ENCODE measurements at places on chromosomes 3 and 15.

- DNase-seq = no peak
Observed at GRCh38 chr3:172688588-172688987, 22.3 kb downstream of the NCEH1 start.

DNA sequence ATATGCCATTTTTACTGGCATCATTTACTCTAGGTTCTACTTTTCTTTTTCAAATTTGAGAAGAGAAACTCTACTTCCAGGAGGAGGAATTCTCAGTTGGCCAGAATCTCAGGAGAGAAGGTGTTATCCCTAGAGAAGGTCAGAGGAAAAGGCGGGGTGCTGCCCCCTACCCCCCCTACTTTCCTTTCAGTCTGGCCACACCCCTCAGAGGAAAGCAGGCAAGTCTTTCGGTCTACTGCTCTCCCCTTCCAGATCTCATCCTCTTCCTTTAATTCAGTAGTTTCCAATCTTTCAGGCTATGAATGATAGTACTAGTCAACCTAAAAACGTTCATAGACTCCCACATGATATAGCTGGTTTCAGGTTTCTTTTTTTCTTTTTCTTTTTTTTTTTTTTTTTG, 366.5 kb upstream of the TBL1XR1 start:
- no peak for DNase-seq

DNA sequence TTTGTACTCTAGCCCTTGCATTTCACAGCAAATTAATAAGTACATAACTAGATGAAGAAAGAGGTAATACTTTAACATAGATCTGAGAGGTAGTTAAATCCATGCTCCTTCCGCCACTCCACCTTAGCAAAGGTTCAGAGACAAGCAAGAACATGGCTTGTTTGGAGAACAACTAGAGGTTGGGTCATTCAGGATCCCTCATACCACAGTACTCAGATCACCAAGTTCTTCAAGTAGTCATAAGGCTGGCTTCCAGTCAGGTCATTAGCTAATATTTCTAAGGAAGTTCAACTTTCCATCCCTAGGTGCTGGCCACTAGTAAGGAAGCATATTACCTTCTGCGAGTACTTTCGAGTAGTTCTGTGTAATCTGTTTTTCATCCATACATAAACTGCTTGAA, 44.1 kb downstream of the CD200R1 start:
- DNase-seq = no peak

GRCh38 chr3:151960961-151961580, 87.6 kb downstream of the SUCNR1 start:
- DNase-seq = no peak

DNA sequence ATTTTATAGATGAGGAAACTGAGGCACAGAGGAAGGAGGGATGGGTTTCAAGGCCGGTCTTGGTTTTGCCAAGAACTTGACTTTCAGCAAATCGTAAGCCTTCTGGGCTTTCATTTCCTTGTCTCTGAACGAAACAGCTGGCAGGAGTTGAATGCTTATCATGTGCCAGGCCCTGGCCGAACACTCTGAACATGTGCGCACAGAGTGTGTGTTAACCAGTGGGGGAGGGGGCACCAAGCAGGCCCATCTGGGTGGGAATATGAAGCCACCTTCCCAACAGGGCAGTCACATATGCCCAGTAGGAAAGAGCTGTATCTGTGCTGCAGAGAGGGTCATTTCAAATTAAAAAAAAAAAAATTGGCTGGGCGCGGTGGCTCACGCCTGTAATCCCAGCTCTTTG, 29.3 kb downstream of the ZNF710 start:
- no peak for DNase-seq

DNA sequence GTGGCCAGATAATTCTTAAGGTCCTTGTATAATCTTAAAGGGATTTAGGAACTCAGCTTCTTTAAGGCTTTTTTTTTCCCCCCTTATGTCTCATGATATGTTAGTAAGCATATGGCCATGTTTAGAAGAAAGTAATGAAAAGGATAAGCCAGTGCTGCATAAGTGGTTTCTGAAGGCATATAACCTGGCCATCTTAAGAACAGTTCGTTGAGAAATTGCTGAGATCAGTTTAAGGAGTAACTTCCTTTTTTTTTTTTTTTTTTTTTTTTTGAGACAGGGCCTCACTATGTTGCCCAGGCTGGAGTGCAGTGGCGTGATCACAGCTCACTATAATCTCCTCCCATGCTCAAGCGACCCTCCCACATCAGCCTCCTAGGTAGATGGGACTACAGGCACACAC, 51.7 kb downstream of the UBE2E2 start:
- DNase-seq = no peak

- DNase-seq = peak; percentile 47
Observed at GRCh38 chr3:39000008-39000450, 51.7 kb downstream of the SCN11A start.

DNA sequence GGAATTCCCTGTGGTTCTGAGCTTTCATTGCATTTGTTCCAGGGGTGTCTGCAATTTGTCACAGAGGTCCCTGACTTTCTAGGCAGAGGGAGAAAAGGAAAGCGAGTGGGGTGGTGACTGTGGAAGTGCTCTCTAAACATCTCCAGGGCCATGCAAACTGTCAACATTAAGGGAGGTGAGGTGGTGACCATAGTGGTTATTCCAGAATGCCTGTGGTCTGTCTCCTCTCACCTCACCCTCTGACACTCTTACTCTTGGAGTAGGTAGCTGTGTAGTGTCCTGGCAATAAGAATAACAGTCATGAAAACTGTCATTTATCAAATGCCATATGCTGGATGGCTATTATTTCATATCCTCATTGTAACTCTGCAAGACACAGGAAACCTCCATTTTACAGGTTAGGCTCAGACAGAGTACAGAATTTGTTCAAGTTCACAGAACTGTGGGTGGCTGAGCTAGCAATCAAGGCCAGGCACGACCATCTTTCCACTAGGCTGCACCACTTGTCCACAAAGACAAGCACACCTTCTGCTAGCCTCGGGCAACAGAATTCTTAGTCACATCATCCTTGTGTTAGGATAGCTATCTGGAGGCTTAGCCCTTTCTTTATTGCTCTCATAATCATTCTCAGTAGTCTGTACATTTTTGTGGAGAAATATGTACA, 179.4 kb downstream of the CD47 start:
- DNase-seq = no peak

- no peak for DNase-seq
Observed at GRCh38 chr3:78154521-78155186, 1114.8 kb downstream of the ROBO2 start.

DNA sequence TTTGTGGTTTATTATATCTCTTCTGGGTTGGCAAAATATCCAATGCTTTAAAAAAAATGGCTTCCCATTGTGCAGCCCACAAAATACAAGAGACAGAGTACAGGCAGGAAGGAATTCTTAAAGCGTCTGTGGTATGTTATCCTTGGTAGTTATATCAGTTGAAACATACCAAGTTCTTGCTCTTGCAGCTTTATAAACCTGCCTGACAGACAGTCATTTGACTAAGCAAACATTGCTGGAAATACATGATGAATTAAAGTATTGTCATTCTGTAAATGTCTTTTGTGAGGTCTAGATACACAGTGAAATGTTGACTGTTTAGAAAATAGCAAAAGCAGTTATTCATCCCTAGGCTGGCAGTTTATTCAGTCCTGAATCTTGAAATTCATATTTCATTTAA, 44.8 kb upstream of the MAP3K13 start:
- DNase-seq = no peak

GRCh38 chr15:62453375-62453774, 288.3 kb upstream of the C2CD4B start:
- DNase-seq = no peak

DNA sequence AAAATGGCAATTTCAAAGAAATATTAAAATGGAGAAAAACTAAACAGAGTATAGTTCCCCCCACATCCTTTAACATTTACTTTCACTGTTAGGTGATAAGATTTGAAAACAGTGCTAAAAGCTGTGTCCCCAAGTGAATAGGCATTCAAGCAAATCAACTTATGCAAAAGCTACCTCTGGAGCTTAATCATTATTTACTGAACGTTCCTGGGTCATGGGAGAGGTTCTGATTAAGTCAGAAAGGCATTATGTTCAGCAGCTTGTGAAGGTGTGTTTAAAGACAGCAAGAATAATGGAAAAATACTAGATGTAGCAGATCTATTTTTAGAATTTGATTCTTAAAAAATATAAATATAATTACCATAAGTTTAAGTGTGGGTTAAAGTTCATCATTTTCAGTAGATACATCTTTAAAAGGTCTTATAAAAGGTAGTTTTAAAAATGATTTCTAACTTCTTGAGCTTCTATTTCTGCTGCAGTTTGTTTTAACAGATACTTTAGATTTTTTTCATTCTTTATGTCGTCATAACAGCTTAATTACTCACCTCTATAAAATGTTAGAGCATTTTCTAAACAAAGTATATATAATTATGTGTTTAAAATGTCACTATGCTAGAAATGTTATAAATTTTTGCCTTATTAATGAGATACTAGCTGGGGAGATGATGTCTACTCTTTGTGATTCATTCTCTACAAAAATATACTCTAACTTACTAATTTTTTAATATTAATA, 127.9 kb downstream of the MITF start:
- no peak for DNase-seq

DNA sequence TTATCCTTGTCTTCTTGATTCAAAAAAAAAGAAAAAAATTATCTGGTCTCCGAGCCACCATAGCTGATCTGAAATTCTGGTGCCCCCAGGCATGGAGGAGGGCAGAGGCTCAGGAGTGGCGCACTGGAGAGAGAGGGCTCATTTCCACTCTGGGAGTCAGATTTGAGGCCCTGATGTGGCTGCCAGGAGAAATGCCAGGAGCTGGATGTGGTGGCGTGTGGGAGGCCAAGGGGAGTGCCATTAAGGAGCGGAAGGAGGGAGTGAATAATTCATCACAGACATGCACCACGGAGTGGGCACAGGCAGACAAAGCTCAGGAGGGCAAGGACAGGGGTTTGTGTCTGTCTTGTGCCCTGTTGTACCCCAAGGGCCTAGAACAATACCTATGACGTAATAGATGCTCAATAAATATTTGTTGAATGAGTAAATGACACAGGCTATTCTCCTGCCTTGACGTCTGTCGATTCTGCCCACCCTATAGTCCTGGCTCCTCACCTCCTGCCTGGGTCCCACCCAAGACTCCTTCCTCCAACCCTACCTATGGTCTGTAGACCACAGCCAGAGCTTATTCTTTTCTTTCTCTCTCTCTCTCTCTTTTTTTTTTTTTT, 12.0 kb upstream of the GRIP2 start:
- DNase-seq = no peak

DNA sequence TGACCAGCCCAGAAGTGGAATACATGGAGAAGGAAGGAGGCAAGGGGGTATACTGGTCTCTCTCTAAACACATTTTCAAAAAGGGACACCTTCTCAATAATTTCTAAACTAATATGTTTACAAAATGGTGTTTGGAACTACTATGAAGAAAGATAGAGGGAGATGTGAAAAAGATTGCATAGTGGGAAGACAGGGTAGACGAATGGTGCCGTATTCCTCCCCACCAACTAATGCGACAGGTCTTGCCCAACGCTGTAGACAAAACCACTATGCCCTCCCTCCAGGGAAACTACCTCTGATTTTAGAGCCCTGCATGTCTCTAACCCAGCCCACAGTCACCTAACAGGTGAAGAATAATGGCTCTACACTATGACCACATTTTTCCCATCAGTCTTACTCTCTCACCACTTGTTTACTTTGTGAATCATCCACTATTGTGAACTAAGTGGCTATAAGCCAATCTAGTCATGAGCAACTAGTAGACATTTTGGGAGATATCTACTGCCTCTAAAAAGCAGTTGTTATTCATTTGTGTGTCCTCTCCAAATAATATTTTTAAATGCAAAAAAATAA, 108.2 kb upstream of the UBE2E2 start:
- DNase-seq = no peak

GRCh38 chr3:172751175-172751704, 714 bp downstream of the ECT2 start:
- DNase-seq = no peak

GRCh38 chr15:70561885-70562284, 201.5 kb downstream of the UACA start:
- no peak for DNase-seq

GRCh38 chr3:8984081-8984480, 20.8 kb upstream of the RAD18 start:
- no peak for DNase-seq

GRCh38 chr3:45994419-45995235, 997 bp downstream of the FYCO1 start:
- peak; percentile 36 for DNase-seq

- DNase-seq = no peak
Observed at GRCh38 chr3:13715961-13716360, 163.9 kb downstream of the WNT7A start.

- no peak for DNase-seq
Observed at GRCh38 chr15:65404186-65404872, 18.4 kb downstream of the IGDCC4 start.

- no peak for DNase-seq
Observed at GRCh38 chr15:57598346-57598745, 6.6 kb downstream of the MYZAP start.

DNA sequence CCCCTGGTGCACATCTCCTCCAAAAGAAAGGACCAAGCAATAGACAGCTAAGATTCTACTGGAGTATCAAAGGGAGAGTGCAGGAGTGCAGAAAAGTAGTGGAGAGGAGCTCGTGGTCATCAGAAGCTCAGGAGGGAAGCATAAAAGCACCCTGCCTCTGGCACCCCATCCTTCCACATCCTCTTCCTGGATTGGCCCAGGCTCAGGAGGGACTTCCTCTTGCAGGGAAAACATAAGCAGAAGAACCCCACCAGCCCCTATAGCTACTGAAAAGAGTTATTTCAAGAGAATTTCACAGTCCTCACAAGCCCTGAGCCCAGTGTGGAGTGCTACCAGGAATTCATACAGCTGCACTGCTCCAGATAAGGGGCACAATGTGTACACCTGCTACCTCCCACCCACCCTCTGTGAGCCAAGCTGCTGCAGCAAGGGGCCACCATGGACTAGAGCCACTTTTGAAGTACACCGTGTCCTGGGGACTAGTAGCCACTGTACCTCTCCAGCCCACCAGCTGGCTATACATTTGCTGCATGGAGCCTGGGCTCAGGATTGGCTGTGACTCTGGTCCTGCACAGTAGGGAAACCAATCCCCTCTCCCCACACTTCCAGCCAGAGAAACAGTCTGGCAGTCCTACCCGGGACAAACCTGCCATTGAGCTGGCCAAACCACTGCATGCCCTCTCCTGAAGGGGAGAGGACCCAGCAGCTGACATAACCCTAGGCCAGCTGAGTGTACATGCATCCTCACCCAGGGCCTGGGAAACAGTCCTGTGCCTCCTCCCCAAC, 43.0 kb downstream of the CD200R1 start:
- no peak for DNase-seq

- DNase-seq = peak; percentile 34
Observed at GRCh38 chr15:66264859-66265513, 11.4 kb upstream of the MEGF11 start.

- no peak for DNase-seq
Observed at GRCh38 chr3:98513091-98513511, 9.6 kb downstream of the CLDND1 start.

DNA sequence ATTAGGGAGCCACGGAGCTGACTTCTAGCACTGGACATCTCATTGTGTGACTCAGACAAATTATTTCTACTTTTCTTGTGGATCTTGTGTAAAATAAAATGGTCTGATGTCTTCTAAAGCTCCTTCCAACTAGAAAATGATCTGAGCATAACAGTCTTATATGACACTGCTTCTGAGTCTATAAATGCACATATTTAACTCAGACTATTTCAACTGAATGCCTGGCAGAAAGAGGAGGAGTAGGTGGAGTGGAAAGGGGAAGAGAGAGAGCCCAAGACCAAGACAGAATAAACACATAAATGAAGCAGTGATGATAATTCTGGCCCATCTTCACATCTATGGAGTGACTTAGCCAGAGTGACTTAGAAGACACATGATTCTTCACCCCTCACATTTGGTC, 162.3 kb upstream of the PDZRN3 start:
- no peak for DNase-seq

GRCh38 chr3:120446891-120447668, 3.7 kb downstream of the FSTL1 start:
- DNase-seq = peak; percentile 20
